ENCODE measurements at places on chromosomes 7 and 10. TPM values are rescaled to one million over a fixed set of nuclear protein-coding genes. Genes with fewer than 3 reads are reported as not detected.

Gene STYXL1
- 35.4 TPM for total RNA-seq

Gene CLDN3
- not detected for total RNA-seq

Gene LRIT1
- not detected for total RNA-seq

Gene MMD2
- total RNA-seq = not detected

Gene CPA4
- 90.2 TPM for total RNA-seq

Gene CABCOCO1
- 3.2 TPM for total RNA-seq

Gene SVOPL
- not detected for total RNA-seq
